ENCODE measurements at places on chromosomes 7 and 10. TPM values are rescaled to one million over a fixed set of nuclear protein-coding genes. Genes with fewer than 3 reads are reported as not detected.

The NPFFR1 gene
- total RNA-seq: not detected

The ZNF37A gene
- 19.6 TPM for total RNA-seq

The TBL2 gene
- total RNA-seq: 27.1 TPM

The NEURL1 gene
- total RNA-seq: 0.98 TPM

The ACSM6 gene
- not detected for total RNA-seq

The PPP1R17 gene
- not detected for total RNA-seq

The EBLN1 gene
- not detected for total RNA-seq

The PNLIPRP3 gene
- total RNA-seq: not detected

The TAC1 gene
- not detected for total RNA-seq

The CPN1 gene
- not detected for total RNA-seq

The OR2A42 gene
- total RNA-seq: not detected

The MYPN gene
- total RNA-seq: not detected

The GJD4 gene
- not detected for total RNA-seq

The LIPM gene
- total RNA-seq: not detected

The ACBD7 gene
- total RNA-seq: 2.6 TPM

The ASZ1 gene
- total RNA-seq: not detected

Measured in activated CD4-positive, alpha-beta memory T cell treated with anti-CD3 and anti-CD28 coated beads, Interleukin-2, amount 10 ng/mL, durations not matched to agents 7 days and 5 days (primary cell).